CD4-positive, CD25-positive, alpha-beta regulatory T cell (primary cell): ENCODE measurements at places on chromosomes 12 and 14. TPM values are rescaled to one million over a fixed set of nuclear protein-coding genes. Genes with fewer than 3 reads are reported as not detected.

DNA sequence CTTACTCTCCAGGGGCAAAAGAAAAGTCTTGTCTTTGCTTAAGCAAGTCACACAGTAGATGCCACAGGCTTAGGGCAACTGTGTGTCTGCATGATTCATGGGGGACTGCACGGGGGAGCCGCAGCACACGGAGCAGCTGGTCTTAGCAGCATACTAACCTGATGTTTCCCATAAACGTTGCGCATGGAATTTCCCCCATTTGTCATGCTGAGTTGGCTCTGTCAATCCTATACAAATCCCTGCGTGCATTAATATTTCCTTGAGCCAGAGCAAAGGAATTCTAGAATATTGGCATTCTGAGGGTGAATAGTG lies 71.2 kb downstream of the SAMD4A start:
- no peak overlapping the region for H3K27ac ChIP-seq
- no peaks in the 10 kb centered on the region for H3K36me3 ChIP-seq
- no peaks in the 10 kb centered on the region for H3K27me3 ChIP-seq
- no peaks in the 10 kb centered on the region for H3K4me1 ChIP-seq
- no peak overlapping the region for H3K4me3 ChIP-seq

GALNT8 gene
- 7.3 TPM for total RNA-seq

FAIM2 gene
- total RNA-seq, result 0.10 TPM

AMIGO2 gene
- 7.2 TPM for total RNA-seq
